ENCODE measurements at places on chromosomes 2 and 18.

- no peak overlapping the region for H3K27ac ChIP-seq
- peaks cover 46% of the 10 kb centered on the region for H3K4me1 ChIP-seq
- no peak for DNase-seq
- H3K36me3 ChIP-seq, result no peaks in the 10 kb centered on the region
- no peak overlapping the region for H3K4me3 ChIP-seq
- H3K27me3 ChIP-seq, result no peaks in the 10 kb centered on the region
Measured at GRCh38 chr2:239246723-239247122, 154.1 kb downstream of the HDAC4 start.

GRCh38 chr2:145066856-145067548 lies 547.1 kb upstream of the ZEB2 start:
- H3K27ac ChIP-seq, result no peak overlapping the region
- H3K4me3 ChIP-seq, result no peak overlapping the region
- no peaks in the 10 kb centered on the region for H3K4me1 ChIP-seq
- no peaks in the 10 kb centered on the region for H3K27me3 ChIP-seq

DNA sequence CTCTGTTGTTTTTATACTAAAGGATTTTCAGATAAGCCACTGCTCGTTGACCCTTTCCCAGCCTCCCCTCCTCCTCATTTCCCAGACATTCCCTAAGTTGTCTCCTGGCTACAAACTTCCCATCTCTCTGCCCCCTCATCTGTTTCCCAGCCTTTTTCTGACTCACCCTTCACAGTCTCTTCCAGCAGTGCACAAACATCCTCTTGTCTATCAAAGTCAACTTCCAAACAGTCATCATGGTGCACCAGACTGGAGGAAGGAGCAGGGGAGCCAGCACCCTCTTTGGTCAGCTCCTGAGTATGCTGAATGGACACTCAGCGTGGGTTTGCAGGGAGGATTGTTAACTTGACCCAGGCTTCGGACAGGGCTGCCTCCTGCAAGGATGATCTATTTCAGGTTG lies 26.6 kb upstream of the SPRED2 start:
- no peak overlapping the region for H3K27ac ChIP-seq
- no peaks in the 10 kb centered on the region for H3K36me3 ChIP-seq
- H3K4me1 ChIP-seq, result no peaks in the 10 kb centered on the region
- no peak for DNase-seq
- H3K4me3 ChIP-seq, result no peak overlapping the region
- no peaks in the 10 kb centered on the region for H3K27me3 ChIP-seq

DNA sequence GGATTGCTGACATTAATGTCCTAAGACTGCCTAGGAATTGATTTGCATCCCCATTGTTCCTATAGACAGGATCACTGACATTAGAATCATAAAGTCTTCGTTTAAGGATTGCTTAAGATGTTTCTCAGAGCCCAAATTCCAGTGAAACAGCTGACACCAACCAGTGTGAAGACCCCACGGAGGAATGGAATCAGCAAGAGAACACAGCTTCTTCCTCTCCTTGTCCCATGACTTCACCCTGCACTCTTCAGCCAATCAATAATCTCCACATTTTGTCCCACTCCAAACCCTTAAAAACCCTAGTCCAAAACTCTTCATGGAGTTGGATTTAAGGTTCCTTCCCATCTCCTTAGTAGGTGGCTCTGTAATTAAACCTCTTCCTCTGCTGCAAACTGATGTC lies 157.0 kb upstream of the NDUFV2 start:
- no peak for DNase-seq
- H3K4me3 ChIP-seq, result no peak overlapping the region
- H3K4me1 ChIP-seq, result no peaks in the 10 kb centered on the region
- no peak overlapping the region for H3K27ac ChIP-seq
- no peaks in the 10 kb centered on the region for H3K36me3 ChIP-seq

DNA sequence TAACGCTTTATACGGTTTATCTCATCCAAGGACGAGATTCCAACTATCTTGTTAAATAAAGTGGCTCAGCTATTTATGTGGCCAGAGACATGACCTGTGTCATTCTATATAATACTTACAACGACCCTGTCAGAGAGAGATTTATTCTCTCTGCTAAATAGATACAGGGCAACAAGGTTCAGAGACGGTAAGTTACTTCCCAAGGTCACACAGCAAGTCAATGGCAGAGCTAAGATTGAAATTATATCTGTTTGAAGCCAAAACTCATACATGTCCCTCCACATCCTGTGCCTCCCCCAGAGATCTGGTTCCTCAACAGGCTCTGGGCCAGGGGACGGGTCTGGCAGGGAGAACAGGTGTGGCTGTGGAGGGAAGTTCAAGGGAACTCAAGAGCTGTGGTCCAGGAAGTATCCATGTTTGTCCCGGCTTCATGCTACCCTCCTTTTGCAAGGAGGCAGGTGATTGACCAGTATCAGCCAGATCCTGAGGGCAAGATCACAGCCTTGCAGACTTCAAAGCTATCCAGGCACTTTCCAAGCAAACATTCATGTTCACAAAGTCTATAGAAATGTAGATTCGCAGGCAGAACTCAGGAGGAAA lies 99.8 kb downstream of the CAPN13 start:
- no peaks in the 10 kb centered on the region for H3K4me1 ChIP-seq
- no peak overlapping the region for H3K27ac ChIP-seq
- H3K36me3 ChIP-seq, result no peaks in the 10 kb centered on the region
- peaks cover 4% of the 10 kb centered on the region for H3K27me3 ChIP-seq
- no peak overlapping the region for H3K4me3 ChIP-seq

DNA sequence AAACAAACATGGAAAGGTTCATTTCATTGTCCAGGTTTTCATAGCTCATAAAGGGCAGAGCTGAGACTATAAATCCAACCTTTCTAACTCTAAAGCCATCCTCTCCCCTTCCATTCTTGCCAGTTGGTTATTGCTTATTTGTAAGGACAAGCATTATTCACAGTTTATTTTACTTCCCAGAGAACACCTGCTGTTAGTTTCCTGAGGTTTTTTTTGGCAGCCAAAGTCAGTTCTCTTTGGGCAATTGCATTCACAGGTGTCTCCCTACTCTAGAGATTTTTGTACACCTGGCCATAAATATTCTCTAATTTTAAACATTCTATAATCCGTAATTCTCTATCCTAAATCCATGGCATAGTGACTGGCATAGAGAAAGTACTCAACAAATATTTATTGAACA lies 87.3 kb upstream of the SPHKAP start:
- DNase-seq, result no peak
- no peaks in the 10 kb centered on the region for H3K4me1 ChIP-seq
- no peak overlapping the region for H3K4me3 ChIP-seq
